ENCODE measurements at places on chromosomes 1 and 21. TPM values are rescaled to one million over a fixed set of nuclear protein-coding genes. Genes with fewer than 3 reads are reported as not detected.
A peak's percentile ranks its signal among the peaks of the same experiment; 100 is the strongest.

DNA sequence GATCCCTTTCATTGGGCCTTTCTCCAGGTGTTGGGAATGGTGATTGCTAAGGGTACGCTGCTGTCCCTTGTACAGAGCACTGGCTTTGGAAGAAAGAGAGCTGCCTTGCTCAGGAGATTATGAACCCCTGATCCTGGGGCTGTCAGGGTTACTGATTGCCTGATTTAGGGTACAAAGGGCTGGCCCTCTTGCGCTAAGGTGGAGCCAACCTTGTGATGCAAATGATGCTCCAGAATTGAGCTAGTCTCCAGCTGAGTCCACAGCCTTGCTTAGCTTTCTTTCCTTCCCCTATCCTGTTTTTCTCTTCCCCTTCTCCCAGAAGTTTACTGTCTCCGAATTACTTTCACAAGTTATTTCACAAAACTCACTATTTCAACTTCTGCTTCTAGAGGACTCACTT, 334.7 kb downstream of the AMY1C start:
- H3K36me3 ChIP-seq, result no peaks in the 10 kb centered on the region
- DNase-seq, result no peak
- no peak overlapping the region for H3K27ac ChIP-seq
- no peak overlapping the region for H3K4me3 ChIP-seq

- H3K4me3 ChIP-seq, result no peak overlapping the region
- no peak overlapping the region for H3K27ac ChIP-seq
- DNase-seq, result no peak
- H3K36me3 ChIP-seq, result no peaks in the 10 kb centered on the region
- no peaks in the 10 kb centered on the region for H3K27me3 ChIP-seq
- H3K4me1 ChIP-seq, result no peaks in the 10 kb centered on the region
Observed at GRCh38 chr1:44261171-44261817, 48.0 kb downstream of the DMAP1 start.

- H3K36me3 ChIP-seq, result no peaks in the 10 kb centered on the region
- H3K27me3 ChIP-seq, result no peaks in the 10 kb centered on the region
- DNase-seq, result no peak
- H3K4me3 ChIP-seq, result no peak overlapping the region
- no peaks in the 10 kb centered on the region for H3K4me1 ChIP-seq
- H3K27ac ChIP-seq, result no peak overlapping the region
Observed at GRCh38 chr1:59415881-59416280, 119.0 kb downstream of the FGGY start.

DNA sequence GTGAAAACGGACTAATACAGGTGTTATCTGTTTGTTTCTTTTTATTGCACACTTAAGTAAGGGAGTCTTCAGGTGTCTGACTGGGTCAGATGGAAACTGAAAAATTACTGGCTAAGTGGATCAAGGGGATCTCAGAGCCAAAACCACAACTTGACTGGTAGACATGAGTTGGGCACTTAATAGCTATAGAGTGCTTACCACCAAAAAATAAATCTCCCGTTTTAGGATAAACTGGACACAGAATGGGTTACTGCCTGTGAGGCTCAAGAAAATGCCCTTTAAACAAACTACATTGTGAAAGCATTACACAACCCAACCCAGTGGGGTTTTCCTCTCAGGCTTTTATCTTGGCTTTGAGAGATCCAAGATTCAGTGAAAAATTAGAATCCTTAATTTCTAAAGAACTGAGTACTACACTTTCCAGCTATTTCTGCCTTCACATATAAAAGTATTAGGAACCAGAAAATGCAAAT, 134.0 kb upstream of the LYPLAL1 start:
- H3K4me3 ChIP-seq, result no peak overlapping the region
- H3K27ac ChIP-seq, result peak overlapping the region; percentile 6
- DNase-seq, result no peak
- H3K27me3 ChIP-seq, result no peaks in the 10 kb centered on the region
- no peaks in the 10 kb centered on the region for H3K36me3 ChIP-seq

DNA sequence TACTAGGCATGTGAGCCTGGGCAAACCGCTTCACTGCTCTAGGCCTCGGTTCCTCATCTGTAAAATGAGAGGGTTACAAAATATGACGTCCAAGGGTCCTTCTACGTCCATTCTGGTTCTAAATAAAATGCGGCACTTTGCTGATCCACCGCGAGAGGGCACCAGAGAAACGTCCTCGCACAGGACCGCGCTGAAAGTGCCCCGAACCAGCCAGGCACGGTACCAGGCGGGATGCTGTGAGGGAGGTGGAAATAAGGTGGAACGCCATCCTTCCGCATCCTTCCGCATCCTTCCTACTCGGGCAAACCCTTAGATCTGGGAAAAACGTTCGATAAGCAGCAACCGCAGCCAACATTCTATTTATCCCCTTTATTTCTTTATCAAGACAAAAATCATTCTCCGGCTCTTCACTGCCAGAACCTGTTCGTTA, 60.3 kb upstream of the KRTAP19-8 start:
- no peak overlapping the region for H3K4me3 ChIP-seq
- no peaks in the 10 kb centered on the region for H3K27me3 ChIP-seq
- no peak overlapping the region for H3K27ac ChIP-seq
- no peaks in the 10 kb centered on the region for H3K4me1 ChIP-seq

GRCh38 chr1:24336075-24336474, 16.9 kb downstream of the GRHL3 start:
- H3K27me3 ChIP-seq, result no peaks in the 10 kb centered on the region
- H3K4me3 ChIP-seq, result no peak overlapping the region
- no peak for DNase-seq
- no peaks in the 10 kb centered on the region for H3K4me1 ChIP-seq
- H3K27ac ChIP-seq, result no peak overlapping the region

DNA sequence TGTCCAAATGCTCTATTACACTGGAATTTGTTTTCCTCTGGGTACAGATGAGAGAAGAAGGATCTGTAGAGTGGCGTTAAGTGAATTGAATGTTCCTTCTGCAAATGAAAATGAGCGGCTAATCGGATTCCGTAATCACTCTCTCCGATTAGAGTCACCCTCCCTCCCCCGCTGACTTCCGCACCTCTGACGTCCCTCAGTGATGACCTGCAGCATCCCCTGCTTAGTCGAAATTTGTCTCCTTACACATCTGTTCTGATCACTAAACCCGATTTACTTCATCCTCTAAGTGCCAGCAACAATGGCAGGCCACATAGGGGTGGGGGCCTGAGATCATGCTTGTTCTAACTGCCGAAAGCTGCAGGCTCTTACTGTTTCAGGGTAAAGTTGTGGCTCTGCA, 378.7 kb downstream of the SEC16B start:
- H3K27ac ChIP-seq, result no peak overlapping the region
- H3K4me3 ChIP-seq, result no peak overlapping the region
- H3K27me3 ChIP-seq, result no peaks in the 10 kb centered on the region
- no peaks in the 10 kb centered on the region for H3K4me1 ChIP-seq
- no peaks in the 10 kb centered on the region for H3K36me3 ChIP-seq

The HOOK1 gene
- 59.8 TPM for total RNA-seq

DNA sequence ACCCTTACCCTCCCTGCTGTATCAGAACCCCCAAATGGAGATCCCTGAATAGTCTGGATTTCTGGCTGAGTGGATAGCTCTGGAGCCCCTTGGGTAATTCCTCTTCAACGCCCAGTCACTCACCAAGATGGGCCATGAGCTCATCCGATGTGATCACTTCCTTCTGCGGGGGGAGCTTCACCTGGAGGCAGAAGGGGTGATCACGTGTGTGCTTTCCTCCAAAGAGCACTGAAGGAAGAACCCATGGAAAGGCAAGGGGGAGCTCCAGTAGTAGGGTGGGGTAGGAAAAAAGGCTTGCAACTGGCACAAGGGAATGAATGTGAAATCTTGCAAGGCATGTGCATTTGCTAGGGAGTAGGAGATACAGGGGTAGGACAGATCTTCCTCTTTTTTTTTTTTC, 5.1 kb downstream of the MINDY1 start:
- H3K27me3 ChIP-seq, result no peaks in the 10 kb centered on the region
- DNase-seq, result peak; percentile 45
- peak overlapping the region; percentile 48 for H3K27ac ChIP-seq
- H3K4me1 ChIP-seq, result peaks cover 19% of the 10 kb centered on the region

GRCh38 chr1:245779797-245780755, 625.3 kb downstream of the KIF26B start:
- H3K36me3 ChIP-seq, result no peaks in the 10 kb centered on the region
- H3K27me3 ChIP-seq, result no peaks in the 10 kb centered on the region
- H3K27ac ChIP-seq, result no peak overlapping the region
- H3K4me1 ChIP-seq, result no peaks in the 10 kb centered on the region
- no peak for DNase-seq

DNA sequence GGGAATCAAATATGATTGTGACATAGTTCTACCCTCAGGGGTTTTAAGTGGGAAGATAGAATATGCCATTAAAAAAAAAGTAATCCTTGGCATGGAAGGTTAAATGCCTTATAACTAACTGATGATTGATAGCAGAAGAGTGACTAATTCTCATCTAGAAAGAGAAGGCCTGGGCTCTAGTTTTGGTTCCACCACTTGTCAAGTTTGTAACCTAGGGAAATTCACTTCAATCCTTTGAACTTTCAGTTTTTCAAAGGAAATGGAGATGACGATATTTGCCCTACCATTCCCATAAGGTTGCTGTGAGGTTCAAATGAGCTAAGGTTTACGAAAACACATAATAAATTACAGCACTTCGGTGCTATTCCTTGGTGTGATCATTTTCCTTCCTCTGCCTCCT, 88.5 kb downstream of the GPR88 start:
- H3K4me3 ChIP-seq, result no peak overlapping the region
- H3K27me3 ChIP-seq, result no peaks in the 10 kb centered on the region
- no peak for DNase-seq
- no peaks in the 10 kb centered on the region for H3K36me3 ChIP-seq
- no peaks in the 10 kb centered on the region for H3K4me1 ChIP-seq
- H3K27ac ChIP-seq, result no peak overlapping the region

DNA sequence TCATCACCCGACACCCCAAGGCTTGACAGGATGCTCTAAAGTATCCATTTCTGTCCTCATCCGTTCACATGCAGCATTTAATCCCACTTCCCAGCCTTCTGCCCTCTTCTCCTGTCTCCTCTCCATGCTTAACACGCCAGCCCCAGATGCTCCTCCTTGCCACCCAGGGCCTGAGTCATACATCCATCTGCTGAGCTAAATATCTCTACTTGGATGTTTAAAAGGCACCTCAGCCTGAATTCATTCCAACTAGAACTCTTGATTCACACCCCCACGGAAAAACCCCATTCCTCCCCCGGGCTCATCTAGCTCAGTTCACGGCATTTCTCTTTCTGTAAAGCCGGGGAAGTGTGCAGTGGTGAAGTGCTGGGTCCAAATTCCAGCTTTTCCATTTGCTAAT, 27.7 kb downstream of the TEX35 start:
- no peaks in the 10 kb centered on the region for H3K4me1 ChIP-seq
- H3K27me3 ChIP-seq, result no peaks in the 10 kb centered on the region
- H3K4me3 ChIP-seq, result no peak overlapping the region
- no peaks in the 10 kb centered on the region for H3K36me3 ChIP-seq

DNA sequence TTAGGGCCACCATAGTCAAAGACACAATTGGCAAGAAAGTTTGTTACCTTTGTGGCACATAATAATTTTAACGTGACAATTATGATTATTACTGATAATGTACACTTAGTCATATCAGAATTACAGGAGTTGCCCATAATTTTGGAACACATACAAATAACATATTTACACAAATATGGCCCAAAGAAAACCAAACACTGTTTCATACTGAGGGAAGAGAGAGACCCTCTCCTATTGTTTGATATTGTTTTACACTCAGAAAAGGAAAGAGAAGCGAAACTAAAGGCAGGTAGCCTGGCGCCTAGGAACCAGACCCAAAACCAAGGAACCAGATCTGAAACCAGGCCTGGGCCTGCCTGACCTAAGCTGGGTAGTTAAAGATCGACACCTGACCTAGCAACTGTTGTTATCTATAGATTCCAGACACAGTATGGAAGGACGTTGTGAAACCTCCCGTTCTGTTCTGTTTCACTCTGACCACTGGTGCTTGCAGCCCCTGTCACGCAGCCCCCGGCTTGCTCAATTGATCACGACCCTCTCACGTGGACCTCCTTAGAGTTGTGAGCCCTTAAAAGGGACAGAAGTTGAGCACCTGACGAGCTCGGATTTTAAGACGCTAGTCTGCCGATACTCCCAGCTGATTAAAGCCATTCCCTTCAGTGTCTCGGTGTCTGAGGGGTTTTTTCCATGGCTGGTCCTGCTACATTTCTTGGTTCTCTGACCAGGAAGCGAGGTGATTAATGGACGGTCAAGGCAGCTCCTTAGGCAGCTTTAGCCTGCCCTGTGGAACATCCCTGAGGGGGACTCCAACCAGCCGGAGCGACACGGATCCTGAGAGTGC, 27.9 kb downstream of the C1orf115 start:
- no peak overlapping the region for H3K27ac ChIP-seq
- no peak overlapping the region for H3K4me3 ChIP-seq
- no peaks in the 10 kb centered on the region for H3K27me3 ChIP-seq
- no peaks in the 10 kb centered on the region for H3K36me3 ChIP-seq

DNA sequence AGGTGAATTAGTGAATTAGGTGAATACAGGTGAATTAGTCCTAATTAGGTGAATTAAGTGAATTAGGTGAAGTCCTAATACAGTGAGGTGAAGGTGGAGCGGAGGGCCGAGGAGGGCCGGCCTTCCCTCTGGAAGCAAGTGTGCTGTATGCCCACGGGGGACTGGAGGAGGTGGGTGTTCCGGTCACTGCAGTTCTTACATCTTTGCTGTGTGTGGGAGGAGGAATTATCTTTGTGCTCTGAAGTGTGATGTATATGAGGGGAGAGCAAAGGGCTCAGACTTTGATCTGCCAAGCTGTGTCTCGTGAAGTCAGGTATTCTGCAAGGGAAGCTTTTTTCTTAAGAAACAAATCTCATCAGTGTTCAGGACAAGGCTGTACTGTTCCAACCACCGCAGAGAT, 45.4 kb downstream of the AGPAT3 start:
- no peak for DNase-seq
- H3K27ac ChIP-seq, result no peak overlapping the region
- H3K27me3 ChIP-seq, result no peaks in the 10 kb centered on the region
- no peak overlapping the region for H3K4me3 ChIP-seq

The NBPF6 gene
- 6.8 TPM for total RNA-seq

DNA sequence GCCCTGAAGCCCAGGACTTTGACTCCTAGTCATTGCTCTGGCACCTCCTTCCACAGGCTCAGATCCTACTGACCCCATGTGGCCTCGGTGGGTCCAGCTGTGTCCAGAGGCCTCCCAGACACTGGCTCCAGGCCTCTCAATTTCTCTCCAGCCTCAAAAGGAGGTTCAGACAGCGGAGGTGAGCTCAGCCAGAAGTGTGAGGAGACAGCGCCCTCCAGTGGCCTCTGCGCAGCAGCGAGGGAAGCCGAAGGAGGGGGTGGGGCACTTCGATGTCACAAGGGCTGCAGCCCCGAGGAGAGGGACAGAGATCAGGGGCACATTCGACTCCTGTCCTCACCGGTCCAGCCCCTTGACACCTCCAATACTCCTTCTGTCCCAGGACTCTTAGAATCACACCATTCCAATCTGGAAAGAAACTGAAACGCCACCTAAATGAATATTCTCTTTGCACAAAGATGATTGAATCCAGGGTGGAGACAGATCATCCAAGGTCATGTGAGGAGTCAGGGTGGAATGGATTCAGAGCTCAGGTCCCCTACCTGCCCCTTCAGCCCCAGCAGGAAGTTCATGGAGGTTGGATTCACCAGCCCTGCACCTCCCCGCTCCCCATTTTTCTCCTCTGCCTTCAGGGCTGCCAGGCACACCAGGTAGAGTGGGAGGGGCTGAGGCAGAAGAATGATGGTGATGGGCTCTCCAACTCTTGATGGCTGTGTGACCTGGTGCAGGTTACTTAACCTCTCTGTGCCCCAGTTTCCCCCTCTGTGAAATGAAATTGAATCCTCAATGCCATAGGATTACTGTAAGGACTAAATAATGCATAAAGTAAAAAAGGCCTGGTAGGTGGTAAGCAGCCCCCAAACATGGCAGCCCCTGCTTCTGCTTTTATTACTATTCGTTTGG, 34.8 kb upstream of the ZBTB40 start:
- H3K27ac ChIP-seq, result no peak overlapping the region
- H3K4me1 ChIP-seq, result peaks cover 5% of the 10 kb centered on the region
- DNase-seq, result peak; percentile 87
- H3K27me3 ChIP-seq, result no peaks in the 10 kb centered on the region
- no peak overlapping the region for H3K4me3 ChIP-seq
- H3K36me3 ChIP-seq, result no peaks in the 10 kb centered on the region

The FMO1 gene
- not detected for total RNA-seq
